ENCODE measurements at places on chromosomes 5 and 9.
A peak's percentile ranks its signal among the peaks of the same experiment; 100 is the strongest.

DNA sequence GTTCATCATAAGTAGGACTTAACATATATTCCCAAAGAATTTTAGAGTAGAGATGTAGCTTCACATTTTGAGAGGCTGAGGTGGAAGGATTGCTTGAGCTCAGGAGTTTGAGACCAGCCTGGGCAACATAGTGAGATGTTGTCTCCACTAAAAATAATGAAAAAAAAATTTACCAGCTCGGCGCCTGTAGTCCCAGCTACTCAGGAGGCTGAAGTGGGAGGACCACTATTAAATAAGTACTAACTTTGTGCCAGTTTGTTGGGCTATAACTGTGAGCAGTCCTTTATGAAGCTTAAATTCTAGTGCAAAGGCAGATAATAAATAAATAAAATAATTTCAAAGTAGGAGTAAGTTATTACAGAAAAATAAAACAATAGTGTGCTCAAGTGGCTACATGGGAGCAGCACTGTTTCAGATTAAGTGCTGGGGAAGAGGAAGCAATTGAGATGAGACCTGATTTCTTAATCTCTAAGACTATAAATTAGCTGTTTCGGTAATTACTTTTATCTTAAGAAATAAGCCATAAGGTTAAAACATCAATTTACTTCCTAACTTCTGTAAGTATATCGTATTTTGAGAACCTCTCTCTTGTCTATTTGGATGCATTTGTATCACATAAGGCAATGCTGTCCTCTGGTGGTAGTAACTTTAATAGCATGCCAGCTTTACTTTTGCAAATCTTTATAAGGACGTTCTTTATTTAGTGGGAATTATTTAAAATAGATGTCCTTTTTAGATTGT is 98.9 kb downstream of the CSNK1G3 start:
- DNase-seq, result peak; percentile 57

DNA sequence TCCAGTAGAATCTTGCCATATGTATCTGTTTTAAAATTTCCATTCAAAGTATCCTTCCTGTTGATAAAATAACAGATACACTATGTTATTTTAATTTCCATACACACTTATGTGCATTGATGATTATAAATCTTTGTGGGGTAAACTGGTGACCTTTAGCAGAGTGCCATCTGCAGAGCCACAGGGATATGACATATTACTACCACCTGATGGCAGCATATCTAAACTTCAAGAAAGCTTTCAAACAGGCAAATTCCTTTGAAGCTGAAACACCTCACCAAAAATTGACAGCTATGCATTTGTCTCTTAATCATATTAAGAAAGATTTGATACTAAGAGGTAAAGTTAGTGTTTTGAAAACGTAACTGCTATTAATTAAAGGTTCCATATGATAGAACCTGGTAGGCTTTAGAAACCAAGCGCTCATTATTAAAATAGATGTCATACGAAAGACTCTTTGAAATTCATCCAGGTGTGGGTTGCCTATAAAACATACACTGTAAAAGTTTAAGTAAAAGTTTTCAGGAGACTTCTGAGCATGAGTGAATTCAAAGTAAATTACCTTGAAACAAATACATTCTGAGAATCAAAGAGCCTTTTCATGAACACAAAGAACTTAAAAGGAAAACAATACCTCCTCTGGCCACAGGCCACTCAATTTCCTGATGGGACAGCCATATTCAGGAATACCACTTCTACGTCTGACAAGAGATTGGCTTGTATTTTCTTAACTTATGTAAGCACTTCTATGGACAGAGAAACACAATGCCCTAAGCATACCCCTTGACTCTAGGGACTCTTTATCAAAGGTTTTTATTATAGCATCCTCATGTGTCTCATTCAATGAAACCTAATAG is 93.3 kb downstream of the KIAA0825 start:
- peak; percentile 21 for DNase-seq

- DNase-seq, result no peak
These were observed 9.4 kb downstream of the PDLIM7 start for GRCh38 chr5:177487975-177488374.

GRCh38 chr5:73673161-73673591 is 47.2 kb downstream of the ARHGEF28 start:
- DNase-seq, result no peak

- no peak for DNase-seq
These were observed 144.1 kb downstream of the NMUR2 start for GRCh38 chr5:152260940-152261339.

- DNase-seq, result no peak
These were observed 78.4 kb upstream of the PAPPA start for GRCh38 chr9:116075191-116075590.

GRCh38 chr5:107321906-107322305 is 348.8 kb downstream of the EFNA5 start:
- no peak for DNase-seq

DNA sequence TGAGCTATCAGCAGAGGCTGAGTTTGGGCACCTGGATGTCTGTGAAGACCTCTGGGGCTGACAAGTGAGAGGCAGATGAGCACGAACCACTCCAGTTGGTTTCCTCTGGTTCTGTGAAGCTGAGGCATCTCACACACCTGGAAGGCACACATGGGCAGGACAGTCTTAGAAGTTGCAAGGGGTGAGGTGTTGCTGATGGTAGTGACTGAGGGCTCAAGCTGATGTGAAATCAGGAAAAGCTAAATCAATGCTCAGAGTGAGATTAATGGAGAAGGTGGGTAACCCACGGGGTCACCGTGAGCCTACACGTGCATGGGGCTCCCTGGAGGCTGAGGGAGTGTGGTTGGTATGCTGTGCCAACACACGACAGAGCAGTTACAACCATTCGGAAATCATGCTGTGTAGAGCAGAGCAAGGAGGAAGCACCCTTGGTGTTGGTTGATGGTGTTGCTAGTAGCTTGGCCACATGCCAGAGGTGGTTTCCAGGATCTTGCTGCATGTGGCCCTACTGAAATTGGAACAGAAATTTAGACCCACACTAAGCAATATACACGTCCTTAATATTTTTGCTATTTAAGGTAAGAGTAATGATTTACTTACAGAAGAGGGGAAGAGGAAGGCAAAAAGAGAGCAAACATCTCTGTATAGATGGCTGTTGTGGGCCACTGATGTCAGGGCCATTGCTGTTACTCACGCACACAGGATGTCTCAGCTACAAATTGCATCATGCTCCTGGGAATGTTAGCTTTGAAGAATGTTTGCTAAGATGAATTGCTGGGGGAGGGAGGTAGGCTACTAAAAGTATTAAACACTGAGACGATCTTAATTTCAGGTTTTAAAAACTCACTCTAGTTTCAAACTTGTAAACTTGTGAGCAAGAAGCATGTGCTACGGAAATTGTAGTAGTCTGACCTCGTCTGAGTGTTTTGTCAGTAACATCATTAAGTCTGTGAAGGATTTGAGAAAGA is 170.5 kb downstream of the ARHGEF28 start:
- peak; percentile 54 for DNase-seq

GRCh38 chr9:135971111-135971766 is 10.1 kb upstream of the UBAC1 start:
- no peak for DNase-seq

- no peak for DNase-seq
These were observed 351.5 kb downstream of the MED10 start for GRCh38 chr5:6026766-6027406.

- no peak for DNase-seq
These were observed 88.9 kb downstream of the NUDT12 start for GRCh38 chr5:103473725-103474124.

DNA sequence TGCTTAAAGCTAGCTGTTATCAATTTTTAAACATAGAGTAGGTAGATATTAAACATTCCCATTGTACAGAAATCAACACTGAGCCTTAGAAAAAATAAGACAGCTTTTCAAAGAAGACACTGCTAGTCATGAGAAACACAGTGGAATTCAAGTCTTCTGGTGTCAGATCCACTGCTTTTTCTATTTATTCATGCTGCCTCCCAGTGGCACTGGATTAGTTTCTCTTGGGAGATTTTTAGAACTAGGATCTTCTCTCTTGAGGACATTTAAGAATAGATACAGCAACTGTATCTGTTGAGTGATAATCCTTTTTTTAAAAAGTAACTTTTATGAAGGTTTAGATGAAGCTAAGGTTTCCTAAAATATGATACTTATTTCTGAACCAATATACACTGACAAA is 1635.4 kb upstream of the C9orf72 start:
- DNase-seq, result peak; percentile 34

GRCh38 chr9:37667706-37668105 is 17.0 kb downstream of the FRMPD1 start:
- no peak for DNase-seq

DNA sequence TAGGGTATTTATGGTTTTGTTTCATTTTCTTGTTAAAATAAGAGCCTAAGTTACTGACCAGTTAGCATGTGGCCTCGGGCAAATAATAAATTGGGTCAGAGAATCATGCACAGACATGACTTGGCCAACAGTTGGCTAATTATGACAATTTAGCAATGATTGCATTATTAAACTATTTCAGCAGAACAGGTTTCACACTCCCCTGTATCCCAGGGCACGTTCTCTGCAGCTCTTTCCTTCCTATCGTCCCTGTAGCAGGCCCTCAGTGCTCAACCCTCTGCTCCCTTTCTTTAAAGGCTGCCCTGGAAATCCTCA is 167.9 kb downstream of the TSSK1B start:
- no peak for DNase-seq

DNA sequence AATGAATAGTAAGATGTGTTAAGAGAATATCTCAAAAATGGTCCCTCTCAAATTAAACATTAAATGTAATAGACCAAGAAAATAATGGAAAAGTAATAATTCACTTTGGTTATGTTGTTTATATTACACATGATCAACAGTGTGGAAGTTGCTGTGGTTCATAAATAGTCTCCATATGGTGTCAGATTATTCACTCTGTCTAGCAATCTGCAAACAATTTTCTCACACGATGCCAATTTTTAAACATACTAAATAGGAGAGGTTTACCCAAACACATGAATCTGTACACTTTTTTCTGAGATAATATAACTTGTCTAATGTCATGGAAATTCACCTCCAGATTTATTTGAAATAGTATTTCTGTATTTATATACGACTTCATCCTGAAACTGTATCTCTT is 217.4 kb upstream of the FBXL7 start:
- DNase-seq, result no peak

DNA sequence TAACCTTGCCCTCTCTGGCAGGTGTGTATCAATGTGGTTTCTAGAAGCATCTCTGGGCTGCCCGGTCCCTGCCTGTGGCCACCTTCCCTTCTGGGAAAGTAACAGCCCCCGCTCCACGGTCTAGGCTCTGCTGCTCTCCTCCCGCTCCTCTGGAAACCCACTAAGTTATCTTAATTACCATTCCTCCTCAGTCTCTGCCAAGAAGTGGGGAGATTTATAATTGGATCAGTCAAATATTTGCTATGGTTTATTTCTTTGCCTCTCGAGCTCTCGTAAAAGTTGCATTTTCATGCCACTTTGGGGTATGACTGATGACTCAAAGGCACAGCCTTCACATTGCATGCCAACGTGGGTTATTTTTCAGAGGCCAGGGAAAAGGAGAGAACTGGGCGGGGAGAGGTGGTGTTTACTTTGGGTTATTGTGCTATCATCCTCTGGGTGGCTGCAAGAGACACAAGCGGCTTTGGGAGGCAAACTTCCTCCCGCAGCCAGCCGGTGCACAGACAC is 205.3 kb upstream of the WWC1 start:
- DNase-seq, result peak; percentile 59

DNA sequence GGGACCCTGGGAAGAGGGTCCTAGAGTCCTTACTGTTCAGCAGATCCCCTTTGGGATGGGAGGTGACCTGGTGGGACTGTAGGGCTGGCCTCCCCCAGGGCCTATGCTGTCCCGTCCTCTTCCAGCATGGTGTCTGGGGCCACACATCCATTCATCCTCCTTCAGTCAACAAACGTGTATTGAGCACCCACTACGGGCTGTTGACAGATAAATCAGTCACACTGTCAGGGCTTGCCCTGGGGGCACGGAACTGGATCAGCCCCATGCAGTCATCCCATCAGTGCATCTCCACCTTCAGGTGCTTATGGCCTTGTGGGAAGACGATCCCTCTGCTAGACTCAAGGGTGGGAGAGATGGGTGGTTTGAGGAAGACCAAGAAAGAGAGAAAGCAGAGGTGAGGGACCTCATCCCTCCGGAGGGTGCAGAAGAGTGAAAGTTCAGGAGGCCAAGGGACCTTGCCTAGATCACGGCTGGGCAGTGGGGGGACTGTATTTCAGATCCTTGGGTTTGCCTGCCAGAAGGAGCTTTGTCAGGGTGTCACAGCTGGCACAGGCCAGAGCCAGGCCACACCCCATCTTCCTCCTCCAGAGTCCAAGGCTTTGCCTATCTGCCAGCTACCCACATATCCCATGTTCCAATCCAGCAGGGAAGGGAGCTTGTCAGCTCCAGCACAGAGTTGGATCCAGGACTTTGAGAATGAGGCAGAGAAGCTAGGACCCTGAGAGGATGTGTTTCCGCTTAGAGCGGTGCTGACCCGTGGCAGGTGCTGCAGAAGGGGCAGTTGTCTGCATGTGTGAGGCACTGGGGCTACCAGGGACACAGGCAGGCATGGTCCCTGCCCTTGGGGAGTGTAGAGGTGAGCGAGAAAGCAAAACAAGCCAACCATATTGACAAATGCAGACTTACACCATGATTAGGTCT is 30.5 kb downstream of the COL27A1 start:
- DNase-seq, result no peak

GRCh38 chr9:113682297-113682771 is 193.8 kb upstream of the ZNF618 start:
- DNase-seq, result peak; percentile 69

GRCh38 chr5:181241393-181241975 is 2.2 kb downstream of the RACK1 start:
- peak; percentile 91 for DNase-seq

- no peak for DNase-seq
These were observed 62.9 kb downstream of the NEURL1B start for GRCh38 chr5:172703952-172704351.

GRCh38 chr5:39057734-39058133 is 16.5 kb downstream of the RICTOR start:
- DNase-seq, result no peak

DNA sequence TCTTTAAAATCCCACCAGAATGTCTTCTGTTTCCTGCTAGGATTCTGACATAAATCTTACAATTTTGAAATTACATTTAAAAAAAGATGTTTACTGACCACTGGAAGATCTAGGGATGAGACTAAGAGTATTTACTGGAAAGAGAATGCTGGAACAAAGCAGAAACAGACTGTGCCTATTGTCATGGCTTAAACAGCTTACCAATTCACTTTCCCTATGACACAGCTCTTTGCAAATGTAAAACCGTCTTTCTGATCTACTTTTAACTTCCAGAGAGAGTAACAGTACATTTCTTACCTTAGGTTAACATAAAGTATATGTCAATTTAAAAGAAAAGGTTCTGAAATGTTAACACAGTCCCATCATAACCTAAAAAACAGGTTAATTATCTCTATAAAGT is 10.7 kb downstream of the GIN1 start:
- DNase-seq, result no peak

DNA sequence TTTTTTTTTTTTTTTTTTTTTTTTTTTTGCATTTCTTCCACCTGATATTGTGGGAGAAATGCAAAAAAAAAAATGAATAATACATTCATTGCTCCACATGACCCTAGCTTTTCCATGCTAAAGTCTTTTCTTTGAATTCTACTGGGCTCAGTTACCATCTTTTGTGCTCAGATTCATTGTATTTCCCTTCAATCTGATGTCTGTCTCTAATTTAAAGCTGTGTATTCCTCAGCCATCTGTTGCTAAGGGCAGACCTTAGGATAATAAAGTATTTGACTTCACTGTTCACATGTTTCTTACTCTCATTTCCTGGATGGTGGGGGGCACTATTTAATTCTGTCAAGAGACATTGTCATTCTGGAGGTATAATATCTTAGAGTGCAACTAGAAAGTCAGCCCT is 123.5 kb downstream of the FGF10 start:
- no peak for DNase-seq
